ENCODE measurements at places on chromosomes 2 and 18.

GRCh38 chr2:203740871-203741281, 34.4 kb downstream of the CD28 start:
- DNase-seq: no peak

DNA sequence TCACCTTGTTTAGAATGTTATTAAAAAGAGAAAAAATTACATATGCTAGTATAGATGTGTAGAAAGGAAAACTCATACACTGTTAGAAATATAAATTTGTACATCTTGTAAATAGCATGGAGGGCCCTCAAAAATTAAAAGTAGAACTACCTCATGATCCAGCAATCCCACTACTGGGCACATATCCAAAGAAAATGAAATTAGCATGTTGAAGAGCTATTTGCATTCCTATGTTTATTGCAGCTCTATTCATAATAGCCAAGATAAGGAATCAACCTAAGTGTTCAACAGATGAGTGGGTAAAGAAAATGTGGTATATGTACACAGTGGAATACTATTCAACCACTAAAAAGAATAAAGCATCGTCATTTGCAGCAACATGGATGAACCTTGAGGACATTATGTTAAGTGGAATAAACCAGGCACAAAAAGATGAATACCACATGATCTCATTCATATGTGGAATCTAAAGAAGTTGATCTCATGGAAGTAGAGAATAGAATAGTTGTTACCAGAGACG, 251.5 kb upstream of the THUMPD2 start:
- DNase-seq: no peak

DNA sequence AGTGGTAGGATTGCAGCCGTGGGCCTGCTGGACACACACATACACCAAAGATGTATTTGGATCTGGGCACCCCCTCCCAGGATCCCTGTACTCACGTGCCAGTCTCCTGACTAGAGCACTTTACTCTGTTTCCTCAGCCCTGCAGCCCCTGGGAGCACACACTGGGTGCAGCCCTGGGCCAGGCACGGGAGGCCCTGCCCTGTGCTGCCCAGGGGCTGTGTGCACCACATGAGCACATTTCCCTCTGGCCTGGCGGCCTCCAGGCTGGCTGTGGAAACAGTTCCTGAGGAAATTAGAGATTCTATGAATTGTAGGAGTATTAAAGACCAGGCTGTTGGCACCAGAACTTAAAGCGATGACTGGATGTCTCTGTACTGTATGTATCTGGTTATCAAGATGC, 45.4 kb downstream of the BCL2L11 start:
- DNase-seq: no peak

DNA sequence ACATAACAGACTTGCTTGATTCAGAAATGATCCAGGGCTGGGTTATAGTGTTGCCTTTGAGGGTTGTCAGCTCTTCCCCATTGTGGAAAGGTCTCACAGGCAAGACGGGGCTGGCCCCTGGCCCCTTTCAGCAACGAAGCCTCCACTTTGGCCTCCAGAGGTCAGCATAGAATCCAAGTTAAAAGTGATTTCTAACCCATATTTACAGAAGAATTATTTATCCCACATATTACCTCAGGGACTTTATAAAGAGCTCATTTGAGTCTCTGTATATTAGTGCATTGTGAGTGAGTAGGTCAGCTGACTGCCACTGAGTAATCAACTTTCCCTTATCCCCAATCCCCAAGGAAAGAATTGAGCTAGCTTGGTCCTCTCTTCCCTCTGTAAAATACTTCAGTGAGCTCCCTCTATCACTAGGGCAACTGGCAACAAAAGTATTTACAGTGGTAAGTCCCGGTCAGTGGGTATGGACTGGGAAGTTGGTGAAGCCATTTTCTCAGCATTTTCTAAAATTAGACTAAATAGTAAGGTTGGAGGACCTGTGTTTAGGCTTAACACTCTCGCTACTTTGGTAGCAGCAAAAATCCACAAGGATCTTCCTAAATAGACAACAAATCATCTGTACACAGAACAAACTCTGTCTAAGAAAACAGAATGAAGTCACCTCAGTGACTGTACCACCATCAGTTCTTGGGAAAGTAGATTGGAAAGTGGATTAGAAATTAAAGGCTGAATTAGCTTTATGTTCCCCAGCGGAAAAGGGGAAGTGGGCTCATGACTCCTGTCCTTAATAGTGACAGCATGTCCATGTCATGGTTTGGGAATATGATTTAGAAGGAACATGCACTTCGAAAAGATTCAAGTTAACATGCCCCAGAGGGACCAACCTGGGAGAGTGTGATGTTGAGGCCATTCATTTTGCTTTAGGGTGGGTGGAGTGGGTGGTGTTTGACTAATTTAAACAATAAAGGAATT, 171.0 kb upstream of the SIX3 start:
- DNase-seq: no peak

GRCh38 chr2:214264171-214264570, 146.7 kb upstream of the VWC2L start:
- DNase-seq: no peak

DNA sequence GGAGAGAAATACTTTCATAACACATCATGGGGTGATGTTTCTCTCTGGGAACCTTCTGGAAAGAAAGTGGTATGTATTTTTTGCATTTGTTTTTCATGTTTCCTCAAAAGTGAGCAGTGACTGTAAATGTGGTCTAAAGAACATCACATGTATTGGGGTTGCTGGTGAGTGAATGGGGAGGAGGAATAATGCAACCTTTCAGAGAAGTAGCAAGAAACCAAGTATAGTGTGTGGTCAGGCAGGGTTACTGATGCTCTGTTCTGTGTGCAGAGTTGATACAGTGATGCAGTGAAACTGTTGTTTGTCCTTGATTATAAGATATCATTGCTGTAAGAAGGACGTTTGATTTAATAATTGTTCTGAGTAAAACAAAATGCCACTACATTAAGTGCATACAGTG, 24.1 kb downstream of the ADNP2 start:
- no peak for DNase-seq

DNA sequence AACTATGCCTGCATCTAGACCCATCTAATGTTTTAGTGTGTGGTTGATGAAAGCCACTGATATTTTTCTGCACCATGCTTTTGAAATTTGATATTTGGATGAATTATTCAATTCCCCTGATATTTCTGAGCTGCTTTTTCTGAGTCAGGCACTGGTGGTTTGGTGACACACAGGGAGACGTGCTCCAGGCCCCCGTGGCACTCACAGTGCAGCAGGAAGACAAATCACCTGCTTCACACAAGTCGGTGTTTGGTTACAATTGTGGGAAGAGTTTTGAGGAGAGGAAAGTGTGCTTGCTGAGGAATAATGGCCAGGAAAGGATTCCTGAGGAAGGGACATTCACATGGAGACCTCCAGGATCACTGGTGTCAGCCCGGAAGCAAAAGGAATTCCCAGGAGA, 179.7 kb downstream of the ACKR3 start:
- DNase-seq: no peak

DNA sequence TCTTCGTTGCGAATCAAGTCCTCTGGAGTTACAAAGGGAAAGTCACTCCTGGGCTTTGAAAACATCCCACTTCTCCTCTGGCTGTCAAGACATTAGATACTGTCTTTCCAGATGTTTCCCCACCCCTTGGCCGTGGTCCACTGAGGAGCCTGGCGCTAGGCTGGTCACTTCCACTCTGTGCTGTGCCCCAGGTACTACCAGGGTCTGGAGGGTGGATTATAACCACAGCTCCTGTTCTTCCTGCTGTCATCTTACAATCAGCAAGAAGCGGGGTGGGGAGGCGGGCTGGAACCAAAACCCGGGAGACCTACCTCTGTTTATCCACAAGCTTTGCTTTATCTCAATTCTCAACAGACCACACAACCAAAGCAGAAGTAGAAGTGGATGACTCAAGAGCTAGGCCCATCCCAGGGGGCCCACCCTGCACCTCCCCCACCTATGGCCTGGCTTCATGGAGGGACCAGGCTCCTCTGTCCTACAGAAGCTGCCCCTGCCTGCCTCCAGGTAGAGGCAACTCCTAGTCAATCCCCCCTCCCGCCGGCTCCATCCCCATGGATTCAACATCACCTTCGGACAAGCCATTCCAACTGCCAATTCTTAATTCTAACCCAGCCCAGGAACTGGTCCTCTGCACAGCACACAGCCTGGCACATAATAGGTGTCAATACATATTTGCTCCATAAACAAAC, 17.8 kb downstream of the SMAD7 start:
- no peak for DNase-seq

- DNase-seq: no peak
Measured at GRCh38 chr2:172106108-172106961, 3.6 kb upstream of the DLX2 start.

DNA sequence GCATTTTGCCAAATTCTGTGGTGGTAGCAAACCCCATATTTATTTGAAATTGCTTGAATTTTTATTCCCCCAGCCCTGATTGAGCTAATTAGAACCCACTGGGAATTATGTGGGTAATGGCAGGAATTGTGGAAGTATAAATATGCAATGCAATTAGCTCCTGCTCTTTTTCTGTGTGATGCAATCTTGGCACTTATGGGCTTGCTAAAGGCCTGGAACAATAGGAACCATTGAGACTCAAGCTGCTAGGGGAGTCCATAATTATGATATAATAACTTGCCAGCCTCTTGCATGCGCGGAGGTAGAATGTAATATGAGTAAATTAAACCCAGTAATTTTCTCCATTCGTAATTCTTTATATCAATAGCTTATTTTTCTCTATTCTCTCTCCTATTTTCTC, 267.6 kb upstream of the THSD7B start:
- DNase-seq: no peak

DNA sequence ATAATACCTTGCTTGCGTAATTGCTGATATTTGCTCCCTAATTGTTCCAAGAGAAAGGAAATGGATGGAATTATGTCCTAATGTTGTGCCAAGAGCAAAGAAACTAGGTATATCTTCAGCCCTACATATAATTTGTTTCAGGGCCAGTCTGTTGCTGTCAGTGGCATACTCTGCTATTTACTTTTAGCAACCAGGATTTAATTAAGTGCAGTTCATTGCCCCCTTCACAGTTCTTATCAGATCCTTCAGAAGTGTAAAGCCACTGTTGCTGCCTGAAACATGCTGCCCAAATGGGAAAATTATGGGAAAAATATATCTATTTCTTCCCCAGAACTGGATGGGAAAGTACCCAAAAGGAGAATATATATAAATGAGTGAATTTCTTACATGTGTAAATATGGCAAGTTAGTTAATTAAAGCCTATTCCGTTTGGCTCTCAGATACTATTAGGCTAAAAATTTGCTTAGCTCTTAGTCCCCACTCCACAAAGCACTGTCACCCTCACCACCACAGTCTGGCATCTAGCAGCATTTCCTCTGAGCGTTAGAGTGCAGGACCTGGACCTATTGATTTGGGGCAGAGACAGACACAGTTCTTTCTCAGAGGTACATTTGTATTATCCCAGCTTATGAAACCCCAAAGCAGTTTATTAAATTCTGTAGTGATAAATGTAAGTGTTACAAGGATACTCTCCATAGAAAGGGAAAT, 72.8 kb upstream of the DTNA start:
- DNase-seq: no peak

DNA sequence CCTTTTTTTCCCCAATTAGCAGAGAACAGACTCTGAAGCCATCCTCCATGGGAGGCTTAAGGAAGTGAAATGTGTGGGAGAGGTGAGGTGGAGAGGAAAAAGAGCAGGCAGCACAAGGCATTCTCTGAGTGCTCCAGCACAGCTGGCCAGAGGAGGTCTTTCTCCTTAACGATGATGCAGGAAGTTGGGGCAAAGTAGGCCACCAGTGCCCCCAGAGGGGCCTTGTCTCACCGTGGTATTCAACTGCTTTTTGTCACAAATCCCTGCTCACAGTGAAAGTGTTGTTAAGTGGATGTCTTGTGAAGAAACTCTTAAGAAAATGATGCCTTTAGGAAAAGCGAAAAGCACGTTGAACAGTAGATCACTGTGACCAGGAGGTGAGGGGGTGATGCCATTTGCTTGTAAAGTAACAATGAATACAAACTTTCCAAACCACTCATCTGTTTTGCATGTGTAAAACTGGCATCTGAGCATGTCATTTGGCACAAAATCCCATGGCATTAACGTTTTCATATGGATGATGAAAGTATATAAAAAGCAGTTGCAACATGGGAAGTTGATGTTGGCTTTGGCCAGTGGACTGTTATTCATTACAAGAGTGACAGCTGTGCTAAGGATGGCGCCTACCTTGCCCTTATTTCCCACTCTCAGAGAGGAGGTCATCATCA, 49.2 kb upstream of the CDC42EP3 start:
- no peak for DNase-seq

DNA sequence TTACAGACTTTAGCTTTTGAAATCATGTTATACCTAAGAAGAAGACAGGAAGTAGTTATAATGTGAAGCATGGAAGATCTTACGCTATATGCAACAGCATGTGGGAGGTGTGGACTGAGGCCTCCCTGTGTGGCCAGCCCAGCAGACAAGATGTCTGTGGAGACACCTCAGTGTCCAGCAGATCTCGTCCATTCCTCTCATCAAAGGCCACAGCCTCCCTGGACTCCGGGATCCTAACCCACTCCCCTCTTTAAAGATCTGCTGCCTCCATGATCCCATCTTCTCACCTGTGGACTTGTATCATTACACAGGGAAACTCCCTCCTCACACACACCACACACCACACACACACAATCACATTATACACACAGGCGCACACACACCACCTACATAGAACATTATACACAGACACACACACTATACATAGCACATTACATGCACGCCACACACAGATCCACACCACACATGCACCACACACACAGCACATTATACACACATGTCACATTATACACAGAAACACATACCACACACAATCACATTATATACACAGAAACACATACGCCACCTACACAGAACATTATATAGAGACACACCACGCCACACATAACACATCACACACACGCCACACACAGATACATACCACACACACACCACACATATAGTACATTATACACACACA, 89.5 kb downstream of the PXDN start:
- DNase-seq: no peak

DNA sequence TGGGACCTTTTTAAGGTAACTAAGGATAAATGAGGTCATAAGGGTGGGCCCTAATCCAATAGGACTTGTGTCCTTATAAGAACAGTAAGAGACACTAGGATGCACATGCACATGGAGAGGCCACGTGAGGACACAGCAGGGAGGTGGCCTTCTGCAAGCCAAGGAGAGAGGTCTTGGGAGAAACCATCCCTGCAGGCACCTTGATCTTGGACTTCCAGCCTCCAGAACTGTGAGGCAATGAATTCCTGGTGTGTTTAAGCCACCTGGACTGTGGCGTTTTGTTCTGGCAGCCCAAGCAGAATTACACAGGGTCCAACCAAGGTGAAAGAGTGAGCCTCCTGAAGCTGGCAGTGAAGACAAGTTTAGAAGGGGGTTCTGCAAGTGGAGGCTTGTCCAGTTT, 89.6 kb upstream of the IL1R2 start:
- no peak for DNase-seq

GRCh38 chr18:24989760-24990593, 362.0 kb downstream of the ZNF521 start:
- no peak for DNase-seq

GRCh38 chr2:241109210-241110088, 7.4 kb upstream of the MTERF4 start:
- no peak for DNase-seq
